ENCODE measurements at places on chromosomes 6 and 20. TPM values are rescaled to one million over a fixed set of nuclear protein-coding genes. Genes with fewer than 3 reads are reported as not detected.

The ACTL10 gene
- 1.3 TPM for total RNA-seq

DNA sequence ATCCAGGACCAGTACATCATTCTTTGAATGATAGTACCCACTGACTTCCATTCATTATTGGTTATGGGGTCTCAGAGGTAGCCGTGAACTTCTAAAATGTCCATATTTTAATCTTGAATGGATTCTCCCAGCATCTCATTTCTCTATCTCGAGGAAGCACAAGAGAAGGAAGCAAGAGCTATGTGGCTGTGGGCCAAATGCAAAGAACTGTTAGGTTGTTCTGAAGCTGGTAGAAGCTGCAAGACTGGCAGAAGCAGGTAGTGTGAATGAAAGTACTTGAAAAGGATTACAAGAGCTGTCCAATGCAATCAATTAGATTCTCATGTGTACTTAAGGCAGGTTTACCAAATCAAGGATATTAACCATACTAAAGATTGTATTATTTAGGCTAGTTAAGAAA is 1131.8 kb downstream of the GRIK2 start:
- DNase-seq: no peak
- H3K4me3 ChIP-seq: no peak overlapping the region
- no peaks in the 10 kb centered on the region for H3K27me3 ChIP-seq
- no peaks in the 10 kb centered on the region for H3K4me1 ChIP-seq

GRCh38 chr6:117919775-117920729 is 13.0 kb downstream of the SLC35F1 start:
- peaks cover 22% of the 10 kb centered on the region for H3K27me3 ChIP-seq
- no peaks in the 10 kb centered on the region for H3K36me3 ChIP-seq
- no peak overlapping the region for H3K27ac ChIP-seq
- H3K4me3 ChIP-seq: peak overlapping the region; percentile 31
- DNase-seq: peak; percentile 50

GRCh38 chr6:11803591-11803971 is 25.0 kb upstream of the ADTRP start:
- no peaks in the 10 kb centered on the region for H3K27me3 ChIP-seq
- H3K4me3 ChIP-seq: no peak overlapping the region
- no peak overlapping the region for H3K27ac ChIP-seq
- peaks cover 10% of the 10 kb centered on the region for H3K4me1 ChIP-seq

GRCh38 chr6:108840919-108841318 is 7.3 kb upstream of the ARMC2 start:
- no peaks in the 10 kb centered on the region for H3K36me3 ChIP-seq
- no peak for DNase-seq
- H3K4me1 ChIP-seq: peaks cover 16% of the 10 kb centered on the region

DNA sequence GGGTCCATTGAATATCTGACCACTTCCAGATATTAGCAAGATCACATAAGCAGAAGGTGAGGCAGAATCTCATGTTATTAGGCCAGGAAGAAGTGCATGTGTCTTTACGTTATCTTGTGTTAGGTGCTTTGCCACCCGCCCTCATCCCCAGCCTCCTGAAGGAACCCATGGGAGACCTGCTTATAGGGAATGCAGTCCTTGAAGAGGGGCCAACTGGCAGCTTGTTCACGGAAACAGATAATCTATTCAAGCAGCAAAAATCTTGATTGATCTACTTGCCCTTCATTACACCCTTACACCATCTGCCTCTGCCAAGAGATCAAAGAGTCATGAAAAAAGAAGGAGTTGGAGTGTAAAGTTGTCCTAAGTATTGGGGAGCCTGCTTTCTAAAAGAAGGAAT is 576.4 kb downstream of the HTR1B start:
- H3K27me3 ChIP-seq: no peaks in the 10 kb centered on the region
- no peak overlapping the region for H3K27ac ChIP-seq
- no peaks in the 10 kb centered on the region for H3K36me3 ChIP-seq
- H3K4me3 ChIP-seq: no peak overlapping the region
- no peaks in the 10 kb centered on the region for H3K4me1 ChIP-seq
- DNase-seq: no peak

- no peaks in the 10 kb centered on the region for H3K4me1 ChIP-seq
- H3K4me3 ChIP-seq: no peak overlapping the region
- H3K27me3 ChIP-seq: no peaks in the 10 kb centered on the region
- no peak overlapping the region for H3K27ac ChIP-seq
- H3K36me3 ChIP-seq: peaks cover 61% of the 10 kb centered on the region
Measured at GRCh38 chr6:158611039-158611438, 33.5 kb downstream of the DYNLT1 start.

Measured in lower lobe of right lung (tissue), 2 donors.